Activated CD8-positive, alpha-beta T cell treated with anti-CD3 and anti-CD28 coated beads for 36 hours (primary cell): ENCODE measurements at places on chromosomes 4 and X. TPM values are rescaled to one million over a fixed set of nuclear protein-coding genes. Genes with fewer than 3 reads are reported as not detected.

The PROM1 gene
- 0.22 TPM for total RNA-seq

The SORBS2 gene
- not detected for total RNA-seq

The ADH1A gene
- total RNA-seq: not detected

The TENM3 gene
- not detected for total RNA-seq

The AFP gene
- total RNA-seq: not detected

DNA sequence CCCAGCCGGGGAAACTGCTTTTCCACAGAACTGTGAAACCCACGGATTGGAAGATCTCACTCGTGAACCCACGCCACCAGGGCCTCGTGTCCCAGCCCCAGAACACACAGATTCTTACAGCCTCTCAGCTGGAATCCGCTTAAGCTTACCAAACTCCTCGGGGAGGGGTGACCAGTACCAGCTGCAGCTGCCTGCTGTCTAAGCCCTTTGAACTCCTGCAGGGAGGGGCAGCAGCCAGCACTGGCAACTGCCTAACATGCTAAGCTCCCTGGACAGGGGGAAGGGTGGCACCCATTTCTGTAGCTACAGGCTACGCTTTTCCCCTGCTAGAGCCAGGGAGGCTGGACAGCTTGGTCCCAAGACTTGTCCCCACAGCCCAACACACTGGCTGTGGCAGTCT is 38.4 kb downstream of the TBL1X start:
- no peak overlapping the region for H3K27ac ChIP-seq
- no peaks in the 10 kb centered on the region for H3K27me3 ChIP-seq
- no peak for DNase-seq
- H3K4me1 ChIP-seq: peaks cover 4% of the 10 kb centered on the region

DNA sequence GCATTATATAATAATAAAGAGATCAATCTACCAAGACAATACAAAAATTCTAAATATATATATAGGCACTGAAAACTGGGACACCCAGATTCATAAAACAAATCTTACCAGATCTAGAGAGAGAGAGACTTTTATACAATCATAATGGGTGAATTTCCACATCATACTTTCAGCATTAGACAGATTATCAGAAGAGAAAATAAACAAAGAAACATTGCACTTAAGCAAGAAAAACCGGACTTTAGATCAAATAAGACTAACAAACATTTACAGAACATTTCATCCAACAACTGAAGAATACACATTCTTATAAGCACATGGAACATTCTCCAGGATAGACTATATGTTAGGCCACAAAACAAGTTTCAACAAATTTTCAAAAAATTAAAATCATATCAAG is 245.1 kb downstream of the INPP4B start:
- H3K4me1 ChIP-seq: no peaks in the 10 kb centered on the region
- H3K27me3 ChIP-seq: no peaks in the 10 kb centered on the region
- peaks cover 16% of the 10 kb centered on the region for H3K36me3 ChIP-seq
- no peak overlapping the region for H3K4me3 ChIP-seq

DNA sequence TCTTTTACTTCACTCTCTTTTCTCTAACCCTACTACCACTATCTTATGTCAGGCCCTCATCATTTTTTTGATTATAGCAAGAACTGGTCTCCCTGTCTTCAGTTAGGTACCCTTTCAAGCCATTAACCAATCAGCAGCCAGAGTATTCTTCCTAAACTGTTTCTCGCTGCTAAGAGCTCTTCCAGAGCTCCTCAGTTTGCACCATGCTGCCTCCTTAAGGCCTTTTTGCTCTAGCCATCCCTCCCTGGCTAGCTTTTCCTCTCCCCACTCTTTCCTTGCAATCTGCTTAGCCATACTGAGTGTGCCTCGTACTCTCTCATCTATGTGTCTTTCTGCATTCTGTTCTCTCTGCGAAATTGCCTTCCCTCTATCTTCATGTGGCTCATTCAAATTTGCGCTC is 32.9 kb downstream of the KIF4A start:
- no peak for DNase-seq
- no peak overlapping the region for H3K4me3 ChIP-seq
- H3K4me1 ChIP-seq: no peaks in the 10 kb centered on the region
- H3K27ac ChIP-seq: no peak overlapping the region
- no peaks in the 10 kb centered on the region for H3K36me3 ChIP-seq

DNA sequence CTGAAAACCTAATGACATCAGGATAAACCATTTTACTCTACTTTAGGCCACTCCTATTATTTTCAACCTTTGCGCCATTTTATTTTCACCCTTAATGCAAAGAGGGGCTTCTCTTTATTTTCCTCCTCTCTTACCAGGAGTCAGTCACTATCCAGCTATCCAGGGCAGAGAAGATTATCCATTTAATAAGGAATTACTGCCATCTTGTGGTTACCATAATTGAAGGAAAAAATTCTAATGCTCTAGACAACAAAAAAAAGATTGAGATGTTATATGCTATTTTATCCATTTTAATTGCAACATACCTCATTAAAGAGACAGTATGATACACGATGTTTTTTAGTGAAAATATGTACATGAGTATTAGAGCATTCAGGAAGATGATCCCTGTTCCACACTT is 514.5 kb upstream of the FAM241A start:
- no peaks in the 10 kb centered on the region for H3K36me3 ChIP-seq
- no peak overlapping the region for H3K4me3 ChIP-seq
- H3K4me1 ChIP-seq: no peaks in the 10 kb centered on the region
- no peak for DNase-seq
- H3K27ac ChIP-seq: no peak overlapping the region

- peaks cover 2% of the 10 kb centered on the region for H3K27me3 ChIP-seq
- no peak for DNase-seq
These were observed 13.8 kb downstream of the USP46 start for GRCh38 chr4:52645300-52645699.

GRCh38 chr4:157643257-157643656 is 422.7 kb downstream of the GRIA2 start:
- no peaks in the 10 kb centered on the region for H3K36me3 ChIP-seq
- DNase-seq: no peak
- no peak overlapping the region for H3K27ac ChIP-seq
- H3K27me3 ChIP-seq: no peaks in the 10 kb centered on the region
- no peak overlapping the region for H3K4me3 ChIP-seq

GRCh38 chr4:185755451-185755850 is 56.5 kb downstream of the SORBS2 start:
- no peak overlapping the region for H3K4me3 ChIP-seq
- no peak for DNase-seq
- H3K36me3 ChIP-seq: no peaks in the 10 kb centered on the region
- H3K27ac ChIP-seq: no peak overlapping the region

DNA sequence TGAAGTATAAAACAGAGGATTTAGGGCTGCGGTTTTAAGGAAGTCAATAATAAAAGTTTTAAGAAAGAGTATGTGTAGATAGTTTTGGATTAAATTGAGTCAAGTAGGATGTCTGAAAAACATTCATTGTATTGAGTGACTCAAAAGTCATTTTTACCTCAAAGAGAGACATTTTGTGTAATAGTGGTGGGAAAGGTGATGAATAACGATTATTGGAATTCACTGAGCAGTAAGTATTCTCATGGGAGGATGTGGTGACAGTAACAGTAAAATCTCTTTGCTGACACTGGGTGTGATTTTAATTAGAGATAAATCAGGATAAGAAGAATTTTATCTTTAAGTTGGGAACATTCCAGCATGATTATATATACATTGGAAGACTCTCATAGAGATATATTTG is 233.6 kb downstream of the PDHA2 start:
- H3K4me1 ChIP-seq: no peaks in the 10 kb centered on the region
- no peak overlapping the region for H3K27ac ChIP-seq
- DNase-seq: no peak
- H3K36me3 ChIP-seq: no peaks in the 10 kb centered on the region
- no peaks in the 10 kb centered on the region for H3K27me3 ChIP-seq

GRCh38 chr4:80184825-80185756 is 12.2 kb upstream of the PRDM8 start:
- H3K27me3 ChIP-seq: peaks cover 11% of the 10 kb centered on the region
- peak overlapping the region; percentile 85 for H3K4me3 ChIP-seq
- DNase-seq: no peak
- no peaks in the 10 kb centered on the region for H3K36me3 ChIP-seq

DNA sequence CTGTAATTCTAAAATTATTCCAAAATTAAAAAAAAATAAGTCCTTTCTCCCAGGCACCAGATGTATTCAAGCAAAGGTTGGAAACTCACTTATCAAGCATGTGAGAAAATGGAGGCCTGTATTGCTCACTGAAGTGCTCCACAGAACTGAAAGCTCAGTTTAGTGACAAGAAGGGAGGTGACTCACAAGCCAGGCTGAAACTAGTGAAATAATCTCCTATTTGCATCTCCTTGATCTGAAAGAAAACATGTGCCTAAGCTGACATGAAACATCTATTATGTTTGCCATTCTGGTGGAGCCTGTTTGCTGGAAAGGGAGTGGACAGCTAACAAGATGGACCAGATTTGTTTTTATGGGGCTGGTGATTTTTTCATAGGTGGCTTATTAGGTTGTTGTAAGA is 54.0 kb upstream of the AMELX start:
- H3K27ac ChIP-seq: no peak overlapping the region
- DNase-seq: no peak
- H3K4me3 ChIP-seq: no peak overlapping the region
- no peaks in the 10 kb centered on the region for H3K36me3 ChIP-seq
- H3K4me1 ChIP-seq: no peaks in the 10 kb centered on the region
- H3K27me3 ChIP-seq: no peaks in the 10 kb centered on the region

- no peak overlapping the region for H3K4me3 ChIP-seq
- H3K36me3 ChIP-seq: no peaks in the 10 kb centered on the region
- H3K27ac ChIP-seq: no peak overlapping the region
- H3K27me3 ChIP-seq: no peaks in the 10 kb centered on the region
These were observed 27.7 kb downstream of the YIPF7 start for GRCh38 chr4:44623676-44624075.

GRCh38 chrX:74338852-74339251 is 34.9 kb downstream of the ZCCHC13 start:
- no peak for DNase-seq
- H3K36me3 ChIP-seq: no peaks in the 10 kb centered on the region
- H3K4me1 ChIP-seq: peaks cover 2% of the 10 kb centered on the region

DNA sequence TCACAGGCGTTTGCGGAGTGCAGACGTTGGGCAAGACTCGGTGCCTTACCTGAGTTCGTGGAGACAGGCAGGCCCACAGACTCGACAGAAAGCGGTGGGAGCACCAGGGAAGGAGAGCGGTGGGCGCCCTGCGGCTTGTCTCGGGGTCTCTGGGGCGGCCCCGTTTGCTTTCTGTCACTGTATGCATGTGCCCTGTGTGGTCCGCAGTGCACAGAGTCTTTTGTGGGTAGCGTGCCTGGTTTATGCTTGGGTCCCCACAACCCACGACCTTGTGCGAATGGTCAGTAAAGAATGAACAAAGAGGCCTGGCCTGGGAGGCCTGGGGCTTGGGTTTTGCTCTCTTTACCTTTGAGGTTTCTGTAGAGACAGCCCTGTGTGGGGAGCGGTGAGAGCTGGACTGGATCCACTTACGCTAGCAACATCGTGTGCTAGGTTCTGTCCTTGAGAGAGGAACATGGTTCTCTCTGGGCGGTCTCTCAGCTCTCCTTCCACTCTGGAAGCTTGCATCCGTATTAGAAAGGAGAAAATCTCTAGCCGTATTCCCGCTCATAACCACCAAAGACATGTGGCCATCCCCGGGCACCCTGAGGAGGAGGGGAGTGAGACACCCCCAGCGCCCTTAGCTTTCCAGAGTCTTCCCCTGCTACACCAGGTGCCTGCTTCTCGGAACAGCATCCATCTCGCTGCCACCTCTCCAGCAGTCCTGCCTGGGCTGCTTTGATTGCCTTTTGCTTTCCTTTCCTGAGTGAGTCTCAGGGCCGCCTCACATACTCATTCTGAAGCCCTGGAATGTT is 1.2 kb downstream of the TADA2B start:
- H3K36me3 ChIP-seq: no peaks in the 10 kb centered on the region
- H3K4me3 ChIP-seq: peak overlapping the region; percentile 87
- no peak for DNase-seq
- peak overlapping the region; percentile 70 for H3K27ac ChIP-seq
- peaks cover 53% of the 10 kb centered on the region for H3K4me1 ChIP-seq
- H3K27me3 ChIP-seq: no peaks in the 10 kb centered on the region

GRCh38 chr4:177511611-177512010 is 69.4 kb upstream of the AGA start:
- H3K4me1 ChIP-seq: no peaks in the 10 kb centered on the region
- no peak overlapping the region for H3K4me3 ChIP-seq
- H3K27ac ChIP-seq: no peak overlapping the region

GRCh38 chr4:61380865-61381264 is 180.7 kb downstream of the ADGRL3 start:
- no peak overlapping the region for H3K27ac ChIP-seq
- DNase-seq: no peak
- H3K27me3 ChIP-seq: no peaks in the 10 kb centered on the region
- no peak overlapping the region for H3K4me3 ChIP-seq
- no peaks in the 10 kb centered on the region for H3K4me1 ChIP-seq
- H3K36me3 ChIP-seq: no peaks in the 10 kb centered on the region

- H3K36me3 ChIP-seq: no peaks in the 10 kb centered on the region
- no peak overlapping the region for H3K4me3 ChIP-seq
- H3K27me3 ChIP-seq: no peaks in the 10 kb centered on the region
- DNase-seq: no peak
- H3K27ac ChIP-seq: no peak overlapping the region
These were observed 47.3 kb downstream of the SATL1 start for GRCh38 chrX:85196319-85196718.

DNA sequence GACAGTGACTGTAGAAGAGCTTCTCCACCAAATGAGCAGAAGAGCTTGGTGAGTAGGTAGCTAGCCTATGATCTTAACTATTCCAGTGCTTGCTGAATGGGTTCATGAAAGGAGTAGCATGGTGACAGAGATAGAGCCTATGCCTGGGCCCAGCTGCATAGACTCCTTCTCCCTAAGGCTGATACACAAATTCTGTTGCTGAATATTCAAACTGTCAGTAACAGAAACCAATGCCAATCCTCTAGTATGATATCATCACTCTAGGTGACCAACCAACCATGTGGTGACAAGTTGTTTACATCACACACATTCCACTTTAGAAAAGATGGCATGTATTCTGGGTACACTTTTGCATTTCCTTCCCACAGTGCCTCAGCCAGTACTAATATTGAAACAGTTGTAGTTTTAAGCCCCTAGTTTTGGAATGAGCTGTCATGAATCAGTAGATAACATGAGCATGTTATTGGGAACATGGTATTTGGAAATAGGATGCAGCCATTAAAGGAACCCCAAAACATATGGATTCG is 103.4 kb upstream of the GRXCR1 start:
- H3K36me3 ChIP-seq: no peaks in the 10 kb centered on the region
- H3K27me3 ChIP-seq: no peaks in the 10 kb centered on the region
- no peak overlapping the region for H3K27ac ChIP-seq
- H3K4me1 ChIP-seq: peaks cover 9% of the 10 kb centered on the region

DNA sequence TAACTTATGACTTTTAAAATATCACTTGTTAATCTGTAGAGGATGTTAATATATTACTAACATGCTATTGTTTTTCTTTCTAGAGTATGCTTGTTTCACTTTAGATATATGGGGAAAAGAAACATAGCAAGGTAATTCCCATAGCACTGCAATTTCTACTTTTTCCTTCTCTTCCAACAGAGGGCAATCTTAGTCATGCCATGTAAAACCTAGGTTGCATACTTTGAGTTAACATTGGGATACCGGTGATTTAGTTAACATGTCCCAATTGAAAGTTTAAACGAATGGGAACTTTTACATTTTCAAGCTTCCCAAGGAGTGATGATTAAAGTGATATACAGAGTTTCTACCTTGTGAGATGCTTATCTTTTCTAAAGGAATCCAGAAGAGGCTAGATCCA is 89.4 kb upstream of the IL13RA1 start:
- H3K27me3 ChIP-seq: no peaks in the 10 kb centered on the region
- no peak for DNase-seq
- H3K27ac ChIP-seq: no peak overlapping the region
- H3K4me1 ChIP-seq: no peaks in the 10 kb centered on the region

GRCh38 chrX:7996414-7996813 is 69.2 kb upstream of the PNPLA4 start:
- DNase-seq: peak; percentile 31
- H3K27me3 ChIP-seq: no peaks in the 10 kb centered on the region
- no peak overlapping the region for H3K27ac ChIP-seq
- no peak overlapping the region for H3K4me3 ChIP-seq
- H3K4me1 ChIP-seq: no peaks in the 10 kb centered on the region
